PC-3 (cell line): ENCODE measurements at places on chromosomes 5 and 9. TPM values are rescaled to one million over a fixed set of nuclear protein-coding genes. Genes with fewer than 3 reads are reported as not detected.

Gene PTGDS
- not detected in 2 replicates for total RNA-seq

Gene SH3TC2
- total RNA-seq: 32.0 and 40.0 TPM in 2 replicates

Gene GABRB2
- not detected in 2 replicates for total RNA-seq

Gene BICD2
- total RNA-seq: 26.3 and 36.9 TPM in 2 replicates
